ENCODE measurements at places on chromosomes 3 and 15. TPM values are rescaled to one million over a fixed set of nuclear protein-coding genes. Genes with fewer than 3 reads are reported as not detected.

C3orf49 gene
- not detected for total RNA-seq

GOLGA8S gene
- 0.18 TPM for total RNA-seq

USP3 gene
- 42.9 TPM for total RNA-seq

CIDEC gene
- 79.3 TPM for total RNA-seq

CAMK2N2 gene
- total RNA-seq = 1.5 TPM

ADGRG7 gene
- total RNA-seq = not detected

RAD54L2 gene
- total RNA-seq = 5.5 TPM

PAK2 gene
- 37.5 TPM for total RNA-seq

IVD gene
- 12.2 TPM for total RNA-seq

NAALADL2 gene
- not detected for total RNA-seq

C3orf62 gene
- total RNA-seq = 1.9 TPM

SCN5A gene
- 0.72 TPM for total RNA-seq

CHDH gene
- total RNA-seq = 1.6 TPM

CELF6 gene
- total RNA-seq = not detected

MESP1 gene
- total RNA-seq = 1.7 TPM

DNAJA4 gene
- not detected for total RNA-seq

AMT gene
- 0.36 TPM for total RNA-seq

C2CD4A gene
- 0.14 TPM for total RNA-seq

TM6SF1 gene
- total RNA-seq = 0.18 TPM

REC114 gene
- total RNA-seq = not detected

HTR3E gene
- total RNA-seq = not detected

INTS14 gene
- total RNA-seq = 43.8 TPM

LRRN1 gene
- not detected for total RNA-seq

SLC12A1 gene
- total RNA-seq = not detected

AZI2 gene
- total RNA-seq = 45.6 TPM
